ENCODE measurements at places on chromosomes 2 and 18. TPM values are rescaled to one million over a fixed set of nuclear protein-coding genes. Genes with fewer than 3 reads are reported as not detected.

DNA sequence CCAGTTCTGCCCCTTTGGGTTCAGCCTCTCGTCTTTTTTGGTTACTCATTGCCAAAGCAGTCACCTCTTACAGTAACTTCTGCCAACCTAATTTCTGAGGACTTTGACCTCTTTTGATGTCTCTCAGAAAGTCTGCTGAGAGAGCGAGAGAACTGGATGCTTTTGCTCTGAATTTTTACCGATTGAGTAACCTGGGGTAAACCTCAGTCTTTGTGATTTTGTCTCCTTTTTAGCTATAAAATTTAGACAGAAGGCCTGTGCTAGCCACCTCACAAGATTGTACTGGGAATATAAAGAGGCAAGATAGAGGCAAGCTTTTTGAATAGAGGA is 34.8 kb upstream of the IL1R1 start:
- H3K27me3 ChIP-seq = no peaks in the 10 kb centered on the region
- no peak overlapping the region for H3K27ac ChIP-seq
- H3K4me3 ChIP-seq = no peak overlapping the region
- no peak for DNase-seq
- no peaks in the 10 kb centered on the region for H3K4me1 ChIP-seq
- H3K36me3 ChIP-seq = no peaks in the 10 kb centered on the region

DNA sequence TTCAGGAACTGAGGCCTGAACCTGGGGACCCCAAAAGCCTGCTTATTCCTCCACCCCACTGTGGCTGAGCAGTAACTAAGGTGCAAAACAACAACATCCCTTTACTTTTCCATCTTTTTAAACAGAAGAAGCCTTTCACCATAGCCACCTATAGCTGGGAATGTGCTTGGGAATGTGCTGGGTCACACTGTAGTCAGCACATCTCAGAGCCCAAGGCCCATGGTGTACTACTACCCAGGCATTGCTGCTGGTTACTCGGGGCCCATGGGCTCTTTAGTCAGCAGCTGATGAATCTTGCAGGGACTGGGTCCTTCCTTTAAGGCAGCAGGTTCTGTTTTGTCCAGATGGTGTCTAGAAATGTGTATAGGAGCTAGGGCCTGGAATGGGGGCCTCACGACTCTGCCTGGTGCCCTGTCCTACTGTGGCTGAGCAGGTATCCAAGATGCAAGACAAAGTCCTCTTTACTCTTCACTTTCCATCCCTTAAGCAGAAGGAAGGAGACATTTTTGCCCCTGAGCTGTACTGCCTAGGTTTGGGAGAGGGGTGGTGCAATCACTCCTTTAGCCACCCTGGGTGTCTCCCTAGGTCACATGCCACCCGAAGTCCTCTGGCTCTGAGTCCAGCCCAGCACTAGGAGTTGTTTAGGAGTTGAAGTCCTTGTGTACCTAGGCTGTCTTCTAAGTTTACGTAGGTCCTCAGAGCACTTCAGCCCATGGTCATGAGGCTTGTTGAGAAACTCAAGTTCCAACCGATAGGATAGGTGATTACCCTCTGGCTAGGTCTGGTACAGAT is 70.1 kb downstream of the OXER1 start:
- no peak overlapping the region for H3K27ac ChIP-seq
- H3K4me3 ChIP-seq = no peak overlapping the region
- H3K27me3 ChIP-seq = no peaks in the 10 kb centered on the region
- DNase-seq = no peak
- no peaks in the 10 kb centered on the region for H3K36me3 ChIP-seq
- no peaks in the 10 kb centered on the region for H3K4me1 ChIP-seq

- no peak overlapping the region for H3K4me3 ChIP-seq
- DNase-seq = no peak
- no peaks in the 10 kb centered on the region for H3K36me3 ChIP-seq
- H3K4me1 ChIP-seq = no peaks in the 10 kb centered on the region
Measured at GRCh38 chr2:230347659-230348305, 20.8 kb downstream of the SP140L start.

DNA sequence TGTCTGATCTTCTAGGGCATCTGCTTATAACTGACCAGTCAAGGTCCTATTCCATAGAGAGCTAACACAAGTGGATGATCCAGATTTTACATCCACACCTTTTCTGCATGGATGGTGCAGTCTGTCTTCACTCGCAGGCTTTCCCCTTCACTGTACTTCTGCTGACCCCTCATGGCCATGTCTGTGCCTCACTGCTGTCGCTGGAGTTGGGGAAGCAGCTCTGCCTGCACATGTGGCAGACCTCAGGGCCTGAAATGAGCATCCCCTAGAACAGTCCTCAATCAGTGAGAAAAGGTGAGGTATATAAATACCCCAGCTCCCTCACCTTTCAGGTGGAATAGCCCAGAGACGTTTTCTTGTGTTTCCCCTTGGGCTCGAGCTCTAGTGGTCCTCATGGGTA is 233.8 kb downstream of the ANKRD36B start:
- no peaks in the 10 kb centered on the region for H3K36me3 ChIP-seq
- no peaks in the 10 kb centered on the region for H3K27me3 ChIP-seq
- no peak overlapping the region for H3K27ac ChIP-seq
- no peak for DNase-seq
- H3K4me1 ChIP-seq = no peaks in the 10 kb centered on the region

GRCh38 chr2:102350137-102350793 is 5.3 kb upstream of the IL18R1 start:
- H3K4me1 ChIP-seq = no peaks in the 10 kb centered on the region
- H3K36me3 ChIP-seq = no peaks in the 10 kb centered on the region
- DNase-seq = no peak
- no peaks in the 10 kb centered on the region for H3K27me3 ChIP-seq

- no peaks in the 10 kb centered on the region for H3K36me3 ChIP-seq
- no peak for DNase-seq
- H3K27me3 ChIP-seq = no peaks in the 10 kb centered on the region
- no peak overlapping the region for H3K27ac ChIP-seq
- no peak overlapping the region for H3K4me3 ChIP-seq
Measured at GRCh38 chr18:69659142-69659651, 258.5 kb downstream of the DOK6 start.

- H3K4me1 ChIP-seq = peaks cover 20% of the 10 kb centered on the region
- no peaks in the 10 kb centered on the region for H3K27me3 ChIP-seq
- H3K27ac ChIP-seq = no peak overlapping the region
- H3K36me3 ChIP-seq = no peaks in the 10 kb centered on the region
- H3K4me3 ChIP-seq = no peak overlapping the region
Measured at GRCh38 chr18:79577451-79578395, 101.9 kb upstream of the CTDP1 start.

GRCh38 chr2:101930847-101931246 is 60.9 kb upstream of the IL1R2 start:
- H3K4me3 ChIP-seq = no peak overlapping the region
- no peak for DNase-seq
- no peaks in the 10 kb centered on the region for H3K36me3 ChIP-seq
- no peaks in the 10 kb centered on the region for H3K4me1 ChIP-seq

UGT1A3 gene
- not detected for total RNA-seq

CHRNG gene
- total RNA-seq = not detected

- H3K36me3 ChIP-seq = no peaks in the 10 kb centered on the region
- no peak for DNase-seq
- no peak overlapping the region for H3K27ac ChIP-seq
- no peaks in the 10 kb centered on the region for H3K27me3 ChIP-seq
Measured at GRCh38 chr2:26483516-26483915, 5.6 kb upstream of the OTOF start.

LRP1B gene
- total RNA-seq = 0.79 TPM

TNFRSF11A gene
- 5.0 TPM for total RNA-seq

GRCh38 chr2:120037995-120038541 is 25.2 kb downstream of the EPB41L5 start:
- no peak overlapping the region for H3K4me3 ChIP-seq
- H3K4me1 ChIP-seq = no peaks in the 10 kb centered on the region
- H3K36me3 ChIP-seq = no peaks in the 10 kb centered on the region
- no peaks in the 10 kb centered on the region for H3K27me3 ChIP-seq
- DNase-seq = no peak

CAPN14 gene
- total RNA-seq = under 0.01 TPM

DNA sequence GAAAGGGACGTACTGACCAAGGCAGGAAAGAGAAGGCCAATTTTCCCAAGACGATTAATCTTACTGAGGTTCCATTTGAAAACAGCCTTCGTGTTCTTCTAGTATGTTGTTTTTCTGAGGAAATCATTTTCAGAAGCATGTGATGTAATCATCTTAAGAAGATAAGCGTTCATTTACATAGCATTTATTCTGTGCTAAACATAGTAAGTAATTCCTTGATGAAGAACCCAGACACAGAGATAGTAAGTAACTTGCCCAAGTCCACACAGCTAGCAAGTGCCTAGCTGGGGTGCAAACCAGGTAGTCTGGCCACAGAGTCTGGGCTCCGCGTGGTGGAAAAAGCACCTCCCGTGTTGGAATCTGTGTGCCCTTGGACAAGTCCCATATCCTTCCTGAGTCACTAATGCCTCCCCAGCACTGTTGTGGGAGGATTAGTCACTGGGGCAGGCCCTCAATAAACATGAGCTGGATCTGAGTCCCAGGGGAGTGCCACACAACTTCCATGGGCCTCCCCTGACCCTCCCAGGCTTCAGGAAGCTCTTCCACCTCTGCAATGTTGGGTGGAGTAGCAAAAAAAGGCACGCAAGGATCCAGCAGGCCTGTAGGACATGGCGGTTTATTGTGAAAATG is 26.9 kb upstream of the ASAP2 start:
- peak overlapping the region; percentile 85 for H3K27ac ChIP-seq
- no peaks in the 10 kb centered on the region for H3K36me3 ChIP-seq
- peak; percentile 52 for DNase-seq
- H3K4me1 ChIP-seq = peaks cover 4% of the 10 kb centered on the region
- H3K4me3 ChIP-seq = no peak overlapping the region

DNA sequence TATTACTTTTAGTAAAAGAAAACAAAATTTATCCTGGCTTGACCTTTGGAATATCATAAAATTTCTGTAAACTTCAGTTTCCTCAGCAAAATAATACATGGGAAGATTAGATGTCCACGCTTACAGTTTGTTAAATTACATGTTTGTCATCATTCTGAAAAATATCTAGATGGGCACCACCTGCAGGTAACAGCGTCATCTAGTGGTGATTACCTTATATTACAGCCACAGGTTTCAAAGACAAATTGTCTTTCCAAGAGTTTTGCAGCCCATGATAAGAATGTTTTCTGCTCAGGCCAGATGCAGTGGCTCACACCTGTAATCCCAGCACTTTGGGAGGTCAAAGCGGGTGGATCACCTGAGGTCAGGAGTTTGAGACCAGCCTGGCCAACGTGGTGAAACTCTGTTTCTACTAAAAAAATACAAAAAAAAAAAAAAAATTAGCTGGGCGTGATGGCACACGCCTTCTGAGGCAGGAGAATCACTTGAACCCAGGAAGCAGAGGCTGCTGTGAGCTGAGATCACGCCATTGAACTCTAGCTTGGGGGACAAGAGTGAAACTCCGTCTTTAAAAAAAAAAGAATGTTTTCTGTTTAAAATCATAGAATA is 96.3 kb upstream of the RASGRP3 start:
- H3K4me3 ChIP-seq = no peak overlapping the region
- H3K27me3 ChIP-seq = no peaks in the 10 kb centered on the region
- H3K4me1 ChIP-seq = no peaks in the 10 kb centered on the region

DNA sequence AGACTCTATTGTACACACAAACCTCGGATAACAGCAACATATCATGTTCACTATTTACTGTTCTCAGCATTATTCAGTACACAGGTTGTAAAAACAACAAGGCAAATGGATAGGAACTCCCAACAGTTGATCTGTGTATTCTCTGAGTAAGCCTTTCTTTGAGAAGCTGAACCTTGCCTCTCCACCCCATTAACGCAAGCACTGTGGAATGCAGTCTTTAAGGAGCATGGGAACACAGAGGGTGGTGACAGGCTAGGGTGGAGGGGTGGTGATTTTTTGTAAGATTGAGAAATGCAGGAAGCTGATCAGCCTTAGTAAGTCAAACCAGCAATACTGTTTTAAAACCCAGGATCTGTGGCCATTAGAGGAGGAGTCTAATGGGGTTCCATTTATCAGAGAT is 19.6 kb upstream of the SERPINB11 start:
- no peaks in the 10 kb centered on the region for H3K27me3 ChIP-seq
- no peak for DNase-seq
- no peaks in the 10 kb centered on the region for H3K4me1 ChIP-seq
- H3K27ac ChIP-seq = no peak overlapping the region
- no peaks in the 10 kb centered on the region for H3K36me3 ChIP-seq
- no peak overlapping the region for H3K4me3 ChIP-seq

- H3K27me3 ChIP-seq = no peaks in the 10 kb centered on the region
- no peak overlapping the region for H3K4me3 ChIP-seq
- no peak overlapping the region for H3K27ac ChIP-seq
- no peaks in the 10 kb centered on the region for H3K4me1 ChIP-seq
Measured at GRCh38 chr2:62305421-62306176, 109.7 kb downstream of the B3GNT2 start.

- H3K4me3 ChIP-seq = no peak overlapping the region
- no peaks in the 10 kb centered on the region for H3K36me3 ChIP-seq
- H3K27ac ChIP-seq = no peak overlapping the region
Measured at GRCh38 chr18:60599267-60599666, 226.7 kb upstream of the MC4R start.

DNA sequence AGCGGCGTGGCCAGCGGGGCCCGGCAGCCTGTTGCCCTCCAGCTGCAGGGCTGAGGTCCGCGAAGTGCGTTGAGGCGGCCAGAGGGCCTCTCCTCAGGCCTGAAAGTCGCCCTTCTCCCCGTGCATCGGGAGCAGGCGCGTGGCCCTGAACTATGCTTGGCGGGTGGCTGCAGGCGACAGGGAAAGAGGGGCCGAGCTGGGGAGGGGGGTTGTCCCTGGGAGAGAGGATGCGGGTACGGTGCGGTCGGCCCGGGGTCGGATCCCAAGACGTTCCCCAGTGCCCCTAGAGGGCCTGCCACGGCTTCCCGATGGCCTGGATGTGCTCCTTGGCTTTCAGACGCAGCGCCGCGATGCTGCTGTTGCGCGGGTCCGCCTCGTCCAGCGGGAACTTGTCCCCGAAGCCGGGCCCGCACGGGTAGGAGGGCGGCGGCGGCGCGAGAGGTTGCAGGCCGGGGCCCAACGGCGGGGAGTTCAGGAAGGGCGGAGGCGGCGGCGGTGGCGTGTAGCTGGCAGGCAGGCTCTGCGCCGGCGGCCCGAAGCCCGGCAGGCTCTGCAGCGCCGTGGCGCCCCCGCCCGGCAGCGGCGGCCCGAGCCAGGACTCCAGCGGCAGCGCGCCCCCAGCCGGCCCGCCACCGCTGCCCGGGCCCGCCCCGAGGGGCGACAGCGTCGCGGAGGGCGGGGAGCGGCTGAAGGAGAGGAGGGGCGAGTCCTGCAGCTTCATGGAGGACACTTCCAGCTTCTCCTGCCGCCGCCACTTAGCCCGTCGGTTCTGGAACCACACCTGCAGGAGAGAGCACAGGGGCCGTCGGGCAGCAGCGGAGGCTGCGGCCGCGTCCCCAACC is 4.3 kb downstream of the RAX start:
- H3K36me3 ChIP-seq = no peaks in the 10 kb centered on the region
- H3K4me3 ChIP-seq = no peak overlapping the region
- H3K27ac ChIP-seq = no peak overlapping the region
- no peak for DNase-seq
- H3K27me3 ChIP-seq = peaks cover 35% of the 10 kb centered on the region
- no peaks in the 10 kb centered on the region for H3K4me1 ChIP-seq

TIGD1 gene
- total RNA-seq = 8.5 TPM

GRCh38 chr18:12376034-12376753 is 833 bp downstream of the AFG3L2 start:
- no peaks in the 10 kb centered on the region for H3K4me1 ChIP-seq
- no peaks in the 10 kb centered on the region for H3K36me3 ChIP-seq
- H3K4me3 ChIP-seq = peak overlapping the region; percentile 84

HOXD13 gene
- 4.9 TPM for total RNA-seq

SKOR2 gene
- total RNA-seq = not detected
